ENCODE measurements at places on chromosomes 7 and 10. TPM values are rescaled to one million over a fixed set of nuclear protein-coding genes. Genes with fewer than 3 reads are reported as not detected.

GRCh38 chr10:119602241-119603095 lies 5.7 kb upstream of the TIAL1 start:
- DNase-seq: peak; percentile 23

DNA sequence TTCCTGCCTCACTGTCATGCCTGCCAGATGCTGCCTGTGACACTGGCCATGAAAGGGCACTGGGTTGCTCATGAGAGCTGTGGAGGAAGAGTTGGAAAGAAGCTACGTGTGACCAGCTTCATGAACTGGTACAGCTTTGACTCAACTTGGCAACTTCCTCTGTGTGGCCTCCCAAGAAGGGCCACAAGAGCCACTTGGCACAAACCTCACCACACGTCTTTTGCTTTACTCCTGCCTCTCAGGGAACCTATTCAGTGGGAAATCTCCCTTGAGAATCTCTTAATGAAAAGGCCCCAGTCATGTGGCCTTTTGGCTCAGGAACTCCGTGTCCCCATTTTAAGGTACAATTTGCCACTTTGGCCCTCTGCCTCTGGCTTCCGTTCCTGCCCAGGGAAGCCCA lies 54.5 kb downstream of the FRMD4A start:
- DNase-seq: no peak

DNA sequence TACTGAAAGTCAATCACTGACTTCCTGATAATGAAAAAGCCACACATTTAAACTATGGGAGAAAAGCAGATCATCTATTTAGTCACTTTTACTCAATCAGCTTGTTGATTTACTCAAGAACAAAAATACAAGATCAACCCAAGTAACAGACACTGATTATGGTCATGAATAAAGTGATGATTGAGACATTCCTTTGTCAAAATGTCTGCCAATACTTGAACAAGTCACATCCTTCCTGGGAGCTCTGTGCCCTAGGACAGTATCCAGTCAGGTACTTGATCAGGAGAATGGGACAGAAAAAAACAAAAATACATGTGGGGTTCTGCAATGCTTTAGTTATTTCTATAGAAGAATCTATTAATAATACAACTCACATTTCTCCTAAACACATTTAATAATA lies 150.0 kb upstream of the NEBL start:
- DNase-seq: no peak

DNA sequence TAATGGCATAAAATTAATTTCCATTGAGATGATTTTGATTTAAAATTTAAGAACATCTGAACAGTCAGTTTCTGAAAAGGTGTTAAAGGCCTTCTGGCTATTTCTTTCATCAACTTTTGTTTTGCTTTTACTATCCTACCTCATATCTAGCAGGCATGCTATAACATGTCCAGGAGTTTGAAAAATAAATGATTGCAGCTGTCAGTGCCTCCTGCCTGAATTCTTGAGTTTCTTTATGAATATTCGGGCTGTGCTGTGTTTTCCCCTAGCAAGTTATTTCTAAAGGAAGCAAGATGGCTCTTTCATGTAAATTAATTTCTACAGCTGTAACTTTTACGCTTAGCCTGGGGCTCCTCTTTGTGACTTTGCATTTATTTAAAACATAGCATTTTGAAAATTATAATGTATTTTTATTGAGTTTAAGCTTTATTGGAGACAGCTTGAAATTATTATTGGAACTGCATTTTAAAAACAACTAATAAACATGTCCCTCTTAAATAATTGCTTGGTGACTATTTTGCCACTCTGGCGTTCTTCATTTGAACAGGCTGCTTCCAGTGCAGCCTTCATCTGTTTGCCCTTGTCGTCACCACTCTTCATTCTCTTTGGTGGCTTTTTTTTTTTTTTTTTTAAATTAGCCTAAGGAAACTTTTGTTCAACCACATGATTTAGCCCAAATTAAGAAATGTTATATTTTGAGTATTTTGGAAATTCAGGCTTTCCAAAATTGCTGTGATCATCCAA lies 1083.4 kb upstream of the LRRN3 start:
- DNase-seq: peak; percentile 37

- DNase-seq: no peak
Measured at GRCh38 chr7:101923602-101923985, 106.2 kb downstream of the CUX1 start.

- DNase-seq: no peak
Measured at GRCh38 chr10:6950133-6950532, 370.1 kb upstream of the PRKCQ start.

- no peak for DNase-seq
Measured at GRCh38 chr7:140456551-140457051, 22.7 kb downstream of the MKRN1 start.

- DNase-seq: no peak
Measured at GRCh38 chr10:122551450-122551849, 9.1 kb upstream of the DMBT1 start.

GRCh38 chr7:51111241-51111940 lies 205.2 kb downstream of the COBL start:
- DNase-seq: no peak

DNA sequence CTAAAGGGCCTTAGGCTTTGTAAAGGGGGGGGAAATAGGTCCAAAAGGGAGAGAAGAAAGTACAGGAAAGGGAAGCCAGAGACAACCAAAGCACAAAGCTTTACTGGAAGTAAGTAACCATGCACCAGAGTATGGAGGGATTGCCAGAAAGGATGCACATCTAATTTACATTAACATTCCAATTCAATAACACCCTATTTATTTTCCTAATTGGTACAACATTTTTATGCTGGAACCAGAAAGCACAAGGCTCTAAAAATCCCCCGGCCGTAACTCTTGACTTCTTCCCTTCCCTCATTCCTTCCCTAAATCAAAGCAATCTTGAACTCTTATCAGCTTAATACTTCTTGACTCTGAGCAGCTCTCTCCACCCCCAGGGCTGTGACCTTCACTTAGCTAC lies 400.0 kb upstream of the CELF2 start:
- no peak for DNase-seq

GRCh38 chr7:150755473-150756099 lies 18.4 kb downstream of the GIMAP5 start:
- DNase-seq: no peak

- DNase-seq: peak; percentile 76
Measured at GRCh38 chr10:72297281-72297804, 23.6 kb downstream of the DDIT4 start.

DNA sequence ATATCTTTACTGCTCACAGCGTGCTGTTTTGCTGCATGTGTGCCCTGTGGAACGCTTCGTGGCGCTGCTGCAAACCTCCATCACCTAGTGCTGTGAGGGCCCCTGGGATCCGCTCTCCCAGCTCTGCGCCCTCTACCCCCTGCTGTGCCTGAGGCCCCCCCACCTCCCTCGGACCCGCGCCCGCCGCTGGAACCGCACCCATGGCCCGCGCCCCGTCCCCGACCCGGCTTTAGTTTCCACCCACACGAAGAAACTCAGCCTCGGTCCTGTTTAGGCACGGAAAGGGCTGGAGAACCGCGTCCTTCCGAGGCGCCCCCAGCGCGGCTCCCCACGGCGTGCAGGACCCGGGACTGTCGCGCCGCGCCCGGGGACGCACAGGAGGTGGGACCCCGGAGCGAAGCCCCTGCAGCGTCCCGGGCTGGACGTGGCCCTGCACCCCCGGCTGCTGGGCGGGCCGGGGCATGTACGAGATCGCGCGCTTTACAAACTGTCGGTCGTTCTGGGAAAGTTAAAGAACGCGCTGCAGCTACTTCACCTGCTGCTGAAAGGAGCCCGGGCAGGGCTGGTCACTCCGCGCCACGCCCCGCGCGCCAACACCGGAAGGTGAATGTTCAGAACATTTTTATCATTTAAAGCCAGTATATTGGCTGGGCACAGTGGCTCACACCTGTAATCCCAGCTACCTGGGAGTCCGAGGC lies 54.3 kb downstream of the BMS1 start:
- DNase-seq: no peak

DNA sequence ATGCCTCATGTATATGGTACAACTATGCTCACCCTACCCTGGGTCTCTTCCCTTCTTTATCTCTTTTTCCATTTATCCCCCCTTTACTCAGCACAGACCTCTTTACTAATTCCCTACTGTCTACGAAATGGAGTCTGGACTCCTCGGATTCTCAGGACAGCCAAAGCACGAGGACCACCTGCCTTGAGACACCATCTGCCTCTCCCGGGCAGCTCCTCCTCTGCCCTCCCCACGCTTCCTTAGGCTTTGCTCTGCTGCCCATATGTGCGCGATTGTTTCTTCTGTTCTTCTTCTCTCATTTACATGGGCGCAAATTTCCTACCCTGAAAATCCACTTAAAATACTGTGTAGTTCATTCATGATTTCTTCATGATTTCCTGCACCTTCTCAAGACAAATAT lies 62.7 kb upstream of the STK17A start:
- DNase-seq: no peak

DNA sequence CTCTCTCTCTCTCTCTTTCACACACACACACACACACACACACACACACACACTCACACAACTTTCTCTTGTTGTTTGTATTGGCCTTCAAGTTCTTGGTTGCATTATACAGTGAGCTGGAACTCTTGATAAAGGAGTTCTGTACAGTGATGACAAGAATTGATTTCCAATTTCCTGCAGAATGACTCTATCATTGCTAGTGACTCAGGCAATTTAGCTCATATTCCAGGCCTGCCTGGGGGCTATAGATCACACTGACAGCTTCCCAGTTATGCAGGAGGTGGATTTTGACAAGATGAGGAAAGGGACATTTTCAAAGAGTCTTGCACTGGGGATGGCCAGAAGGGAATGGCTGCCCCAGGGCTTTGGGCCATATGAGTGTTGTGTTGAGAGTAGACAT lies 508.8 kb downstream of the TYW1 start:
- no peak for DNase-seq

DNA sequence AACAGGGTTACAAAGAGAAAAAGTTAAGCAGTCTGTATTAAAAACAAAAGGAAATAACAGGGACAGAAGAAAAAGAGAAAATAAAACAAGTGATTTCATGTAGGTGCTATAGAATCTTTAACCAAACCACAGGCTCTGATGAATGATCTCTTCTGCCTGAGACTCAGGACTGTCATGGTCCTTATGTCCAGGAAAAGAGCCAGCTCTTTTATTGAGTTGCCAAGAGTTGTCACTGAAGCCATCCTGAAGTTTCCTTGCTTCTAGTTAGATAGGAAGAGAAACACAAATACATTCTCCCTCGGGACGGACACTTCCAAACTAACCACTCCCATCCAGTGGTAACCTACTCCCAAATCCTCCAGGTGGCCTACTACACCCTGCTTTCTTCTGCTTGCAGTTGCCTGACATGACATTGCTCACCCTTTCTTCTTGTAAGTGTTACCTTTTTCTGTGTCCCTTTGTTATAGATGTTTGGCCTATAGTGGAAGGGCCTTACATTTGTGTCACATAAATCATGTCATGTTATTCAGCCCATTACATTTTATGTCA lies 346.7 kb downstream of the NRG3 start:
- no peak for DNase-seq

GRCh38 chr10:132698211-132698751 lies 87.7 kb downstream of the NKX6-2 start:
- DNase-seq: no peak

Gene FAM24A
- total RNA-seq: not detected

Gene CHAT
- not detected for total RNA-seq

Gene TACC2
- 21.1 TPM for total RNA-seq

Gene LRRD1
- total RNA-seq: not detected

Gene ZNF503
- 5.1 TPM for total RNA-seq

Data from foreskin keratinocyte (primary cell).